ENCODE measurements at places on chromosomes 11 and 22.

GRCh38 chr11:1348796-1349326 is 39.4 kb upstream of the TOLLIP start:
- DNase-seq = no peak

GRCh38 chr11:75351791-75352587 is 528 bp upstream of the ARRB1 start:
- DNase-seq = no peak

DNA sequence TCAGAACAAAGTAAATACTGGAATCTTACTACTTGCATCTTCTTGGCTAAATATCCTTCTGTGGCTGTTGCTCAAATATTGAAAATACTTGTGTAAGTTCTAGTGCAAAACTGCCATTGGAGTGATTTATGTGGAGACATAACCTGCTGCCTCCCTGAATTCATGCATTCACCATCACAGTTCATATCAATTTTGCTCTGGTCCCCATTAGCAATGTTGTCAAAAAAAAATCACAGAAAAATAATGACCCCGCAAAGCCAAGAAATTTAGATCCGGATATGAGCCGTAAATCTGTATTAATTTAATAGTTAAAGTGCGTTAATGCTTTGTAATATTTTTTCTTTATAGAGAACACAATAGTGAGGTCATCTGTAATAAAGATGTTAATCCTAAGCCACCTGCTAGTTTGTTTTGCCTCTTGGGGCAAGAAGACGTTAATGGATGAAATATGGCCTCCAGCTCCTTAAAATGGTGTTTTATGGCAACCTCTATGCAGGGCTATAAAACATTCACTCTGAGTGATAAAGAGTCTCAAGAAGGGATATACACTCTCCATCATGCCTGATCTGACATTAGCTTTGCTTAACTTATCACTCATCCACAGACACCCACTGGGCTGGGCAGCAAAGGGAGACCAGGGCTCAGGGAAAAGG is 255.9 kb downstream of the INSC start:
- no peak for DNase-seq

GRCh38 chr22:46622081-46622521 is 1.9 kb downstream of the GRAMD4 start:
- DNase-seq = no peak

GRCh38 chr11:116263019-116263418 is 509.8 kb downstream of the BUD13 start:
- DNase-seq = no peak

- DNase-seq = no peak
These were observed 364.7 kb downstream of the METTL15 start for GRCh38 chr11:28472904-28473303.

DNA sequence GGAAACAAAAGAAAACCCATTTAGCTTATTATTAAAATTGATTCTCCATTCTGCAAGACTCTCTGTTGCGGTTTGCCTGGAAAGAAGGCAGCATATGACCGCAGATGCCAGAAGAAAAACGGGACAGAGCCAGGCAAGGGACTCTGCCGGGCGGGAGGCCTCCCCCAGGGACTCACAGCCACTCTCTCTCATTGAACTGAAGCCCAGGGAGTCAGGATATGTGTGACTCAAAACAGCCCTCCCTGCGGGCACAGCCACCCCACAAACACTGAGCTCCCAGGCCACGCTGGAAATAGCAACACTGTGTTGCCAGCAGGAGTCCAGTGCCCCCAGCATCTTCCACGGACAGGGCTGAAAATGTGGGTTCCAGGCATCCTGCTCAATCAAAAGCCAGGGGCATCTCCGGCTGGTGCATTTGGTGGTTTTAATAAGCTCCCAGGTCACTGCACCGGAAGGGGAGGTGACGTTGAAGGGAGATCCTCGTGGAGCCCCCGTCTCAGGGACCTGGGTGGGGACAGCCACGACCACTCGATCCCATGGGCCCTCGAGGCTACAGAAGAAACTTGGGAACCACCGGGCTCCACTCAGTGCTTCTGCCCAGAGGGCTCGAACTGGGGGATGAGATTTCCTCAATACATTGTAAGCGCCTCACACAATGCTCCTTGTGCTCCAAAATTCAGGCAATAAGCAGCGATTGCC is 624.5 kb downstream of the TBC1D22A start:
- no peak for DNase-seq

- DNase-seq = peak; percentile 28
These were observed 33.1 kb downstream of the TRIM66 start for GRCh38 chr11:8649361-8649760.

DNA sequence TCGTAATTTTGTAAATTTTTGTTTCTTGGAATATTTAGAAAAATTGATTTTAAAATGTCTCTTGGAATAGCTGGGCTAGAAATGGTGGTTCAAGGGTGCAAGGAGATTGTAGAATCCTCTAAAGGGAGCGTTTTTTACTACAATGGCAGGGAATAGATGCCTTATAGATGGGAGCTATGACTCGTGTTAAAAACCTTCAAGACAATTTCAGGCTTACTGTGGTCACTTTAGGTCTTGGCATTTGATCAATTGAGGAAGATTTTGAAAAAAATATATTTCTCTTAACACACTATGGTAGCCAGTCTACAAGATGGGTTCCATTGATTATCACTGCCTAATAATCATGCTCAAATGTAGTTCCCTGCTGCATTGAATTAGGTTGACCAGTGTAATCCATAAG is 25.0 kb downstream of the METTL15 start:
- no peak for DNase-seq

- peak; percentile 19 for DNase-seq
These were observed 11.0 kb upstream of the UCP3 start for GRCh38 chr11:74019860-74020259.

- no peak for DNase-seq
These were observed 3.8 kb downstream of the CSDC2 start for GRCh38 chr22:41564563-41564962.

DNA sequence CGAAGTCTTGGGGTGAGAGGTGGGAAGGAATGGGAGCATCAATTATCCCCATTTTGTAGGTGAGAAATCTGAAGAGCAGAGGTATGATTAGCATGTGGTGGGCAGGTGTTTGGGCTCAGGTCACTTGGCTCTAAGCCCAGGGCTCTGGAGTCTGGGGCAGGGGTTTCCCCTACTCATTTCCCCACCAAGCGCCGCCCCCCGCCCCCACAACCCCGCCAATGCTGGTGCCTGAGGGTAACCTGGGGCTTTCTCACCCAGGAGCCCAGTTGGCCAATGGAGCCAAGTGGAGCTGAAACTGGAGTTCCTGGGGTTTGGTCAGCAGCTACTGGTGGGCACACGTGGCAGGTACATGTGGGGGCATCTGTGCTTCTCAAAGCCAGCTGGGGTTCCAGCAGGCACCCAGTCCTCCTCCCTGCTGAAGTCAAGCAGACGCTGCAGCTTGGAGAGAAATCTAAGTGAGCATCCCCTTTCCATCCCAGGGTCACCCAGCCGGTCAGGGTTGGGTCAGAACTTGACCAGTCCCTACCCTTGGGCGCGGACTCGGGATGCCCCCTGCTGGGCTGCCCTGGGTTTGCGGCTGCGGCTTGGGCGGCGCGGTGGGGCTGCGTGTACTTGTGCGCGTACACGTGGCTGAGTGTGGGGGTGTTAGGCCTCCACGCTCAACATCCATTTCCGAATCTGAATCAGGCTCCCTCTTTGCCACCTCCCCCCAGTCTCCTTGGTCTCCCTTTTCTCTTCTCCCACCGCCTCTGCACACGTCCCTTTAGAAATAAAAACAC is 1.7 kb upstream of the CHRM1 start:
- DNase-seq = no peak

DNA sequence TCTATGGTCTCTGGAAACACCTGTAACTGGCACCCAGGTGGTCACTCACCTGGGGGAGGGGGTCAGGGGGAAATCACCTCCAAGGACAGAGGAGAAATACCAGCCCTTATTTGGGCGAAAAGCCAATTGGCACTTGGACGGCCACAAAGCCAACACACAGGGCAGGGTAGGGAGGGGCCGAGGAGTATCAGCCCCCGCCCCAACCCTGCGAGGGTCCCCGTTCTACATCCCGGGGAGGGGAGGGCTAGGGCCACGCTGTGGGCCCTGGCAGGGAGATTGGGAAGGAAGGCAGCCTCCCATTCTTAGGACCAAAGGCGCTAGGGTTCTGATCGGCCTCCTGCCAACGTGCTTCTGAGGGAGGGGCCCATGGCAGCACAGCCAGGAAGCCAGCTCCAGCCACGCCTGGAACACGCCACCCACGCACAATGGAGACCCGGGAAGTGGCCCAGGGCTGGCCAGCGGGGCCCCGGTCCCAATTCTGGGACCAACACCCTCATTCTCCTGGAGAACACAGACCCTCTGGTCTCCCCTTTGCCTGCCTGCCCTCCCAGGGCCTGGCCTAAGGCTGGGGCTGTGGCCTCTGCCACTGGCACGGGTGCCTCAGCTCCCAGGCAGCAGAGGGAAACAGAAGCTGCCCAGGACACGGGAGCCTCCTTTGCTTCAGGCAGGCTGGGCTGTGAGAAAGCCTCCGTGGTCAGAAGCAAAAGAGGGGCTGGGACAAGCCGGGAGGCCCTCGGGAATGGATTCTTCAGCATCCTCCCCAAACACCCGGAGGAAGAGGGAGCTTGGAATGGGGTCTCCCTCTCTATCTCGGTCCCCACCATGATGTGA is 7.4 kb downstream of the CBX6 start:
- DNase-seq = no peak
